ENCODE measurements at places on chromosomes 7 and 10.
A peak's percentile ranks its signal among the peaks of the same experiment; 100 is the strongest.

- no peak for DNase-seq
Observed at GRCh38 chr7:56009695-56010094, 41.5 kb downstream of the PSPH start.

DNA sequence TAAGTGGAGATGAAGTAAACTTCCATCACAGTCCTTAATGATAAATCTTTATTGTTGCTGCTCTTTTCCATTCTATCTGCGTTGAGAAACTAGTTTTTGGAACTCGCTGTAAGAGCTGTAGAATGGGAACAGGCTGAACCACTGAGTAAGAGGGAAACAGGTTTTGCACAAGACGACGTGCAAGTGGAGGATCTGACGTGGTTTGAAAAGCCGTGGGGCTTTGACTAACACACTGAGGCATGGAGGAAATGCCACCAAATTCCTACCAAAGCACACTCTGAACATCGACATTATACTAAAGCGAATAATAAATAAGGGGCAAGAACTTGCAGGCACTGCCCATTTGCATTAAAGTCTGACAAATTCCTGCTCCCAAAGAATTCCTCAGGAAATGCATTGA lies 160.6 kb downstream of the KLF6 start:
- no peak for DNase-seq

GRCh38 chr10:19431622-19432351 lies 383.2 kb downstream of the MALRD1 start:
- DNase-seq, result no peak

DNA sequence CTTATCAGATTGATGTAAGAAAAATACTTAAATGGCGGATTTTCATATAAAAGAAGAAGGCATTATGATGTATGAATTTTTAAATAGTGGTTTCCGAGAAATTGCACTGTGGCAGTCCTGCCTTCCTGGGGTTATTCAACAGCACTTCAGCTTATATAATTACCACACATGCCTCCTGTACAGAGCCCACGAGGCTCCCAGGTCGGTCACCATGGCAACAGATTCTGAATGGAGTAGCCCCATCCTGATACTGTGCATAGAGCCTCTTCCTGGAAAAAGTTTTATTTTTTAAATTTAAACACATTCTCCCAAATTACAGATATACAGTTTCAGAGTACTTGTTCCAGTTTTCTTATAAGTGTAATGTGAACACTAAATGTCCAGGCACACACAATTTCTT lies 15.9 kb upstream of the ASB4 start:
- DNase-seq, result no peak

- no peak for DNase-seq
Observed at GRCh38 chr7:24406053-24406788, 122.2 kb downstream of the NPY start.

DNA sequence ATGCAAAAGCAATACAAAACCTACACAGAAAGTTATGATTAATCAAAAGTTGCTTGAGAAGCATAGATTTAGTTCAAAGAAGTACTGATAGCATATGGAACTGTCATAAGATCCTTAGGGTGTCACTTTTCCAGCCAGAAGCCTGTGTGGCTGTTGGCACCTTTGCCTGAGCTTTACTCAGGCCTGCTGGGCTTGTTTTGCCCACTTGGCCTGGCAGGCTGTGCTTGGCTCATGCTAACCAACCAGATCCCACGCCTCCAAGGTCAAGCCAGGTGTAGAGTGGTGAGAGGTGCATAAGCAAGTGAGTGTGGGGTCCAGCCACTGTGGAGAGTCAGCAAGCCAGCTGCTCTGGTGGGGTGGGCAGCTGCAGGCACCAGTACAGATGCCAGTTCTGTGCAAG lies 12.0 kb upstream of the LIPA start:
- no peak for DNase-seq

- no peak for DNase-seq
Observed at GRCh38 chr10:123009105-123009820, 457 bp downstream of the ACADSB start.

DNA sequence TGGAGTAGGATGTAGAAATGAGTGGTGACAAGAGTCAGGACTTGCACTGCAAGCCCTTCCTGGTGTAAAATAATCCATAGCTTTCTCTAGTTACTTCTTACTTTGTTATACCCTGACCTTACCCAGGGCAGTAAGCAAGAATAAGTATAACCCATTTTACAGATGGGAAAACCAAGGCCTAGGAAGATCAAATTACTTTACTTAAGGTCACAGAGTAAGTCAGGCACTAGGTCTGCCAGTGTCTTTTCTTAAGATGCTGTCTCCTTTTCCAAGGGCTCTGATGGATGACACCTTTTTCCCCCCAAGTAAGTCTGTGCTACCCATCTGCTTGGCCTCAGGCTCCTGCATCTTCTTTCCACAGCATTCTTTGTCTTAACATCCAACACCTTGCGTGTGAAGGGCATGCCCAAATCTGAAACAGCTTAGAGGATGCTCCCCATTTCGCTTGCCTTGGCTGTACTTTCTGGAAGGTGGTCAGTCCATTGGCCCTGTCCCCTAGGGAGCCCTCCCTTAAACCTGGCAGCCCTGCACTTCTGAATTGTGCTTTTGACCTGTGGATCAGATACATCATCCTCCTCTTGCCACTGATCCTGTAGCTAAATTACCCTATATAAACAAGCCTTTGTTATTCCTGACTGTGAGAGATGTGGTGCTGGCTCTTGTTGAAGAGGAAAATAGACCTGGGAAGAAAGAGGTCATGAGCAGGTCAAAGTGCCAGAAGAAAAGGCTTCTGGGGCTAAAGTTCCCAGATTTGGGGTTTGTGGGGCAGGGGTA lies 168.6 kb downstream of the LRMDA start:
- no peak for DNase-seq

GRCh38 chr10:103449208-103450144 lies 2.7 kb downstream of the CALHM2 start:
- DNase-seq, result no peak

DNA sequence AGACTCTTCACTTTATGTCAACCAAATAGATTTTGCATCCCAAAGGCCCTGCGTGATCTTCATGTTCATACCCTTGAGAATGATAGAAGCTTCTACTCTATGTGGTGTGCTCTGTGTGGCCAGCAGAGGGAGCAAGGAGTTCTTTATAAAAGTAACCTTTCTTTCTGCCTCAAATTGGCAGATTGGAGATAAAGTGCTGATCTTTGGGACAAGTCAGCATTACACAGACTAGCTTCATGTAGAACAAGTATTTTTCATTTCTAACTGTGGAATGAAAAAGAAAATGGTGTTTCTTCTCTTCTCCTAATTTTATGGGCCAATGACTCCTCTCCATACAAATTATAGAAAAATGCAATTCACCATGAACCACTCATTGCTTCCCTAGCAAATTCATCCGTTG lies 1214.1 kb downstream of the SORCS1 start:
- peak; percentile 8 for DNase-seq

DNA sequence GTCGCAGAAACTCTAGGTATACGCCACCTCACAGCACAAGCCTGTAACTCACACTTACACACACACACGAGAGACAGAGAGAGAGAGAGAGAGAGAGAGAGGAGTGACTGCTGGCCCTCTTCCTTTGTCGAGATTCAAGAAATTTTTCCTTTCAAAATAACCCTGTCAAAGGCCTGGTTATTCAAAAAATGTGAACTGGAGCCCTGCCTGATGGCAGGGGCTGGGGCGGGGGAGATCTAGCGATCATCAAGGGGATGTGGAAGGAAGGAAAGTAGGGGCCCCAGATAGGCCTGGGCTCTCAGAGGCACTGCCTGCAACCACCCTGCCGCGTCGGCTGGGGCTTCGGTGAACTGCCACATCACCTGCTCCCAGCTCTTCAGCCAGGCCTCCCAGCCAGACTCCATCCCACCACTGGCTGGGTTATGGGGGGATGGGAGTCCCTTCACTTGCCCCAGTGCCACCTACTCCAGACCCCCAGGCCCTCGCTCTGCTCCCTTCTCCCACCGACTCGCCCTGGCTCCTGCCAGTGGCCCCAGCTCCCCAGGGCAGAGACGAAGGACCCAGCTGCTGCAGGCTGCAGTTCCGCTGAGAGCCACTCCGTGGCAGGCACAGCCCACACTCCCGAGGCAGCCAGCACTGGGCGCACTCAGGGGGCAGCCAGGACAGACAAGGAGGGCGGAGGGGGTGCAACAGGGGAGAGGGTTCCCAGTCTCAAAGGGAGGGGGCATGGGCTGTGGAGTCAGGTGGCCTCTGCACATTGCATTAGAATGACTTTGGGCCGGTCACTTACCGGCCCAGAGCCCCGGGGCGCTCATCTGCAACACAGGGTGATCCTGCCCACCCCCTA lies 15.3 kb downstream of the KCNH2 start:
- peak; percentile 91 for DNase-seq

- no peak for DNase-seq
Observed at GRCh38 chr7:135316648-135317313, 83.1 kb downstream of the STRA8 start.

DNA sequence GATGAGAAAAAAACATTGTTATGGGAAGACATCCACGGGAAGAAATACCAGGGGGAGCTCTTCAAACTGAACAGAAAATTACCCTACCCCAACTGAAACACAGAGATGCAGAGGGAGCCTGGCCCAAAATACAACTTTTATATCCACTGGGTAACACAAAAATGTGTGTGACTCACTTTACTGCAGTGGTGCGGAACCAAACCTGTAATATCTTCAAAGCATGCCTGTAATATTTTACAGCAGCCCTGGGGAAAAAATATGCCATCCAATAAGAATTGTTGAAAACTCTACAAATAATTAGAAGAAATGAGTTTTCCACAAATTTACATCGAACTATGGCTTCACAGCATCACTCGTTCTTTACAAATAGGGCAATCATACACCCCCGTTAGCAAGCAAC lies 49.8 kb upstream of the SRRM3 start:
- no peak for DNase-seq

- no peak for DNase-seq
Observed at GRCh38 chr7:157493776-157494175, 157.0 kb downstream of the DNAJB6 start.

- no peak for DNase-seq
Observed at GRCh38 chr7:27053153-27053552, 42.6 kb downstream of the HOXA1 start.

- DNase-seq, result no peak
Observed at GRCh38 chr7:73905360-73905759, 44.4 kb downstream of the TMEM270 start.

DNA sequence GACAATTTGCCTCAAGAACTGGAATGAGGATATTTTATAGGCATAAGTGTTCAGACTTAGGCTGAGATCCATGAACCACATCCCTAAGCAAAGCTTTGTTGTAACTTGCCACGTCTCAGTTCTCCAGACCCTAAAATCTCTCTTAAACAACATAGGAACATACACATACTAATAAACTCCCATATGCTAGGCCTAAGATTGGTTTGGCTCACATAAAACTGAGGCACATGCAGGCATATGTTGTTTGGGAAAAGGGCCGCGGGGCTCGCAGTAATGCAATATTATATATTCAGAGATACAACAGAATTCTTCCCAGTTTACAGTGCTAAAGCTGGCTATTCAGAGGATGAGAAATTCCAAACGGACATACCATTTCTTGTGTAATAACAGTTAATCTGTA lies 61.0 kb downstream of the DOCK4 start:
- no peak for DNase-seq

GRCh38 chr7:138886501-138886917 lies 88.5 kb upstream of the ATP6V0A4 start:
- DNase-seq, result peak; percentile 31

DNA sequence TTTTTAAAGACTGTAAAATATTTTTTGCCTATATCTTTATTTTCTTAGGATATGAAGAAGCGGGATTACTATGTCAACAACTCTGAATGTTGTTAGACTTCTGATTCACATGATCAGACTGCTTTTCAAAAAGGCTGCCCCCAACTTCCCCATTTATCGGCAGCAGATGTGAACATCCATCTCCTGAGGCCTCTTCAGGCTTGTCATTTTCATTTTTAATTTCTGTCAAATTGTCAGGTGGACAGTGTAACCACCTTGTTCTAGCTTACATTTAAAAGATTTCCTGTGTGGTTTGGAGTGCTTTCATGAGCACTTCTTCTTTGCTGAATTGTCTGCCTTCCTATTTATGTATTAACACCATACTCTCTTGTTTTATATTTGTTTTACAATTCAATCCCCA lies 78.8 kb upstream of the GSDME start:
- DNase-seq, result no peak

- DNase-seq, result no peak
Observed at GRCh38 chr7:45075871-45076796, 12.6 kb downstream of the NACAD start.

GRCh38 chr10:18340496-18341051 lies 200.3 kb downstream of the CACNB2 start:
- DNase-seq, result no peak

- no peak for DNase-seq
Observed at GRCh38 chr7:27177795-27178320, 3.7 kb upstream of the HOXA10 start.

DNA sequence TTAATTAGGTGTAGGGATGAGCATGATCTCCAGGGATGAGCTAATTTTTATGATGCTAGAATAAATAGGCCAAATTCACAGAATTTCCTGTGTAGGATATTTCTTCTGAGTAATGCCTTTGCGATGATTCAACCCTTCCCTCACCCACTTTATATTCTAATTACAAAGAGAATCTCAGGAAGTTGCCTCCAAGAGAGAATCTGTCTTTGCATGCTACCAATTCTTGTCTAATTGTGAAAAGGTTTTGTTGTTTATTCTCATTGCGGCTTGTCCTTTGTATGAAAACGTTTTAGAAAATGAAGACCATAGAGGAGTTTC lies 6.3 kb downstream of the C7orf57 start:
- no peak for DNase-seq

GRCh38 chr7:149721084-149721601 lies 52.2 kb downstream of the ZNF467 start:
- DNase-seq, result no peak

DNA sequence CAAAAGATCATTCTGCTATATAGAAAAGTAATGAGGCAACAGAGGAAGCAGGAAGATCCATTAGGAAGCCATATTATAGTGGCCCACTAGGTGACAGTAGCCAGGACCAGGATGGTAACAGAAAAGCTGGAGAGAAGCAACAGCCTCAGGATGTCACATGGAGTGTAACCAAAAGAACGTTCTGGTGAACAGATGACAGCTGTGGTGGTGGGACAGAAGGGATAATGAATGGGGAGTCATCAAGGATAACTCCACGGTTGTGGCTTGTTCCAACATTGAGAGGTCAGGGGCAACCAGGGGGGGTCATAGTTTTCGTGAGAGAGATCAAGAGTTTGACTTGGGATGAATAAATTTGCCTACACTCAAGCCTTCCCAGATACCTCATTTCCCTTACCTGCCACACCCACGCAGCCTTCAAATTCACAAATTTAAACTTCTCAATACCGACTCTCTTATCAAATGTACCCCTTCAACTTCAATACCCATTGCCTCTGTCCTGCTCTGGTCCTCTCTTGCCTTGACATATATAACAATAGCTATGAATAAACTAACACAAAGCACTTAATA lies 9.3 kb downstream of the TBL2 start:
- DNase-seq, result no peak

- peak; percentile 30 for DNase-seq
Observed at GRCh38 chr7:142516038-142516501, 233.2 kb upstream of the PRSS1 start.

DNA sequence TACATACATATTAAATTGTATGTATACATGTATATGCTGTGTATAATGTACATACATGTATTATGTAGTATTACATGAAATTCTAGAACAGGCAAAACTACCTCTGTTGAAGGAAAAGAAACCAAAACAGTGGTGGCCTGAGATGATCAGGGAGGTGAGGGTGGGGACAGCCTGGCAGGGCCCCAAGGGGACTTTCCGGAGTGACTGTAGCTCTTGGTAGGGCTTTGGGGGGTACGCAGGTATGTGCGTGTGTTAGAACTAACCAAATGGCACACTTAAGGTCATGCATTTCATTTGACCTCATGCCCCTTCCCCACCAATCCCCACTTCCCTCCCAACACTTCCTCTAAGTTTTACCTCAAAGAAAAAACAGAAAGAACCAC lies 31.3 kb downstream of the CTBP2 start:
- DNase-seq, result no peak

Measured in H54 (cell line).